ENCODE measurements at places on chromosomes 16 and 17.

DNA sequence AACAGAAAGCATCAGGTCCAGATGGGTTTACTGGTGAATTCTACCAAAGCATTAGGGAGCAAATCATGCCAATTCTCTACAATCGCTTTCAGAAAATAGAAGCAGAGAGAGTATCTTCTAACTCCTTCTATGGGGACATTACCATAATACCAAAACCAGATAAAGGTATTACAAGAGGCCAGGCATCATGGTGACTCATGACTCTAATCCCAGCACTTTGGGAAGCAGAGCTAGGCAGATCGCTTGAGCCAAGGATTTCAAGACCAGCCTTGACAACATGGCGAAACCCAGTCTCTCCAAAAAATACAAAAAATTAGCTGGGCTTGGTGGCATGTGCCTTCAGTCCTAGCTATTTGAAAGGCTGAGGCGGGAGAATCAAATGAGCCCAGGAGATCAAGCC is 23.0 kb downstream of the HBQ1 start:
- DNase-seq = no peak

GRCh38 chr16:30018731-30019158 is 4.3 kb upstream of the C16orf92 start:
- DNase-seq = no peak

- no peak for DNase-seq
Measured at GRCh38 chr17:29237476-29238132, 9.1 kb upstream of the CRYBA1 start.

DNA sequence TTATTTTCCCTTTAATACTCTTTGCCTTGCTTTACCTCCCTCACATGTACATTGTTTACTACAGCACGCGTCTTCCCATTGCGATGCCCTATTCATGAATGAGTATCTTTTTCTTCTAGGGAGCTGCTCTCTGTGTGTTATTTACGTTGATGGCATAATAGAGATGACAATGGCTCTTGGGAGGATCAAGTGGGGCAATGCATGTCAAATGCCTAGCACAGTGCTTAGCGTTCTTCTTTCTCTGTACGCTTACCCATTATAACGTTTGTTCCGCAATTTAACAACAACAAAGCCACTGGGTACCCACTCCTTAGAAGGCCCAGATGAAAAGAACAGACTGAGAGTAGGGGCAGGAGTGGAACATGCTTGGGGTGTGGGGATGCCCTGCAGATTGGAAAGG is 271.6 kb upstream of the TNRC6C start:
- DNase-seq = no peak

DNA sequence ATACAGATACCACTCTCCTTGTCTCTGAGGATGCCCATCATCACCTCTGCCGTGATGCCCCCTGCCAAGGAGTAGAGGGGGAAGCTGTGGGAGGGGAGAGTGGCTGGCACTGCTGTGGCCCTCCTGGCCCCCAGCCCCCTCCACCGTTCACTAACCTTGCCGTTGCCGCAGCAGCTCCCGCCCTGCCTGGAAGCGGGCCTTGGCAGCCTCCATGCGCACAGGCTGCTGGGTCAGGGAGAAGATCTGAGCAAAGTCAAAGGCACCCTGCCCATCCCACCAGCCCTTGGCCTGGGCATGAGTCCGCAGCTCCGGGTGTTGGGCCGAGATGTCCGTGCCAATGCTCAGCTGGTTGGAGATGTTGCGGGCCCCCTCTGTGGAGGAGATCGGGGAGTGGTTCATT is 2.4 kb downstream of the SCRN2 start:
- DNase-seq = no peak

GRCh38 chr16:73572135-73572828 is 524.4 kb upstream of the ZFHX3 start:
- no peak for DNase-seq

GRCh38 chr17:50618300-50618699 is 16.4 kb upstream of the ABCC3 start:
- no peak for DNase-seq

All from D341Med (cell line).